ENCODE measurements at places on chromosomes 13 and 19.
A peak's percentile ranks its signal among the peaks of the same experiment; 100 is the strongest.

DNA sequence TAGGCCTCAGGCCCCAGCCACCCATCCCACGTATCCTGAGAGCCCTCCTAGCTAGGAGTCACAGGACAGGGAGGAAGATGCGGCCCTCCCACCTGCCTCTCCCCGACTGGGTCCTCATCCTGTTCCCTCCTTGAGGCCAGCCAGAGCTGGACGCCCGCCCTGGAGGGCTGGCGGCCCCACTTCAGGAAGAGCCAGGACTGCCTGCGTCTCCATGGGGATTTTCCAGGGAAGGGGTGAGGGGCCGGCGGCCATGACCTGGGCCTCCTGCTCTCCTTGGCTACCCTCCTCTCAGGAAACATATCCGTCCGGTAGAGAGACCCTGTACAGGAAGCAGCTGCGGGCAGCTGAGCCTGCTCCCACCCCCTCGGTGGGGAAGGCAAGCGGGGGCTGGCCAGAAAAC, 11.3 kb upstream of the PRKD2 start:
- no peak for DNase-seq

DNA sequence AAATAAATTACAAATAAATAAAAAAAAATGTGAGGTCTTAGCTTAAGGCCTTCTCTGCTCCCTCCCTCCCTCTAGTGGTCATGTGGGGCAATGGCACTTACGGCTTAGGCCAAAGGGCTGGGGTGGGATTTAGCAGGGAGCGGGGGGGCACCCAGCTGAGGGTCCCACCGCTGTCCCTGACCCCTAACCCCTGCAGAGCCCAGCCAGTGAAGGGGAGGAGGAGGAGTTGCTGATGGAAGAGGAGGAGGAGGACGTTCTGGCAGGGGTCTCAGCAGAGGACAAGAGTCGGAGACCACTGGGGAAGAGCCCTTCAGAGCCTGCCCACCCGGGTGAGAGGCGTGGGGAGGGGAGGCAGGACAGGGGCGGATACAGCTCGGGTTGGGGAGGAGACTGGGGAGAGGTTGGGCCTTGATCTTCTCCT, 9.3 kb downstream of the MPND start:
- DNase-seq = peak; percentile 52

- DNase-seq = no peak
Measured at GRCh38 chr13:48667136-48667535, 13.4 kb downstream of the CYSLTR2 start.

DNA sequence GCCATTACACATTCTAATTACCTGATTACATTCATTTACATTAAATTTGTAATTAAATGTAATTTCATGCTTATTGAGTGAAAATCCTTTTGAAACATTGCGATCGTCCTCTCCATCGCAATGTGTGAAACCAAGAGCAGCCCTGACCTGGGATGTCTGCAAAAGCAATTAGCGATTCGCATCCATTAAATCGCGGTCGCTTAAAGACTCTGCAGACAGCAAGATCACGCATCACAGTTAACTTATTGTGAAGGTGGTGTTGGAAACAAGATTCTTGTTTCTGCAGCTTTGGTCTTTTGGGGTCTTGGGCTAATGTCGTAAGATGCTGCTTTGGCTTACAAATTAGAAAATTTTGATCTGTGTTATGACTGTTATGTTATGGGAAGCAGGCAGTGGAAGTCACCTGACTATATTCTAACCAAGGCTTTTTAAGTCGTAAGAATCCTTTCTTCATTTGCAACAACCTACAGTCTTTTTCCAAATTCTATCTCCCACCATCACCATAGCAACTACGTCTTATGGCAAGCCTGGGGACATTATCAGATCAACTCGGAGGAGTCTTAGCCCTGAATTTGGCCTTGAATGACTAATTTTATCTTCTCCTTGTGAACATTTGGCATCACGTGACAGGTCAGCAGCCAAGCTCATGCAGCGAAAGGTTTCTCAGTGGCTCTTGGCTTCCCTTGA, 142.8 kb upstream of the SOX1 start:
- DNase-seq = no peak

GRCh38 chr19:17787274-17787913, 7.5 kb upstream of the B3GNT3 start:
- DNase-seq = no peak

GRCh38 chr19:12778905-12779161, 3.5 kb upstream of the HOOK2 start:
- DNase-seq = no peak

DNA sequence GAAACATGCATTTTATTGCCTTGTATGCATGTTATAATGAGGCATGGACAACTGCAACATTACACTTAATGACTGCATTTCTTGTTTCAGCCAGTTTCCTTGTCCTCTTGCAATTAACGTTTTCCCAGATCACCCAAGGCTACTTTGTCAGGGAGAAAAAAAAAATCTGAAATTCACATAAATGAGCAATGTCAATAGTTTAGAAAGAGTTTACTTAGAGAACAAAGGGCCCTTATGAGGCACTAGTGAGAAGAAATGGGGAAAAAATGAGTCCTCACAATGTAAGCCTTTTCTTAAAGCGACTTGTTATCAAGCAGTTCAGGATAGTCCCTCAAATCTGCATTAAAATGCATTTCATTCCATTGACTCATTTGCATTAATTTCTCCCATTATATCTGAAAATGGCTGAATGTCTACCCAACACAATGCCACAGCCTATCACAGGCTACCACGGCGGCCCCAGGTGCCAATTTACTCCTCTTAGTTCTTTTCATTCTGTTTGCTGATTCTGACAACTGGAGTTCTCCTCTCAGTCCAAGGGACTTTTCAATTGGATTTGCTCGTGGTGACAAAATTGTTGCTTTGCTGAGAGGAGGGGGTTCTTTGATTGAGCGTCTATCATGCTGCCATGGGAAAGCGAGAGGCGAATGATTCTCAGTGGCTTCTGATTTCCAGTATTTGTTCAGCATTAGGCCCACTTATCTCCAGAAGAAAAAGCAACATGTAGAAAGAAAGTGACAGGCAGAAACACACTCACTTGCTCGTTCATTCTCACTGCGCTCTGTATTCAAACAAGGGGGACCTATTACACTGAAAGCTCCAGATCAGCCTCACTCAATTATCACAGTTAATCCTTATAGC, 107.1 kb downstream of the DACH1 start:
- DNase-seq = no peak

- no peak for DNase-seq
Measured at GRCh38 chr13:96952595-96952994, 41.7 kb downstream of the OXGR1 start.

DNA sequence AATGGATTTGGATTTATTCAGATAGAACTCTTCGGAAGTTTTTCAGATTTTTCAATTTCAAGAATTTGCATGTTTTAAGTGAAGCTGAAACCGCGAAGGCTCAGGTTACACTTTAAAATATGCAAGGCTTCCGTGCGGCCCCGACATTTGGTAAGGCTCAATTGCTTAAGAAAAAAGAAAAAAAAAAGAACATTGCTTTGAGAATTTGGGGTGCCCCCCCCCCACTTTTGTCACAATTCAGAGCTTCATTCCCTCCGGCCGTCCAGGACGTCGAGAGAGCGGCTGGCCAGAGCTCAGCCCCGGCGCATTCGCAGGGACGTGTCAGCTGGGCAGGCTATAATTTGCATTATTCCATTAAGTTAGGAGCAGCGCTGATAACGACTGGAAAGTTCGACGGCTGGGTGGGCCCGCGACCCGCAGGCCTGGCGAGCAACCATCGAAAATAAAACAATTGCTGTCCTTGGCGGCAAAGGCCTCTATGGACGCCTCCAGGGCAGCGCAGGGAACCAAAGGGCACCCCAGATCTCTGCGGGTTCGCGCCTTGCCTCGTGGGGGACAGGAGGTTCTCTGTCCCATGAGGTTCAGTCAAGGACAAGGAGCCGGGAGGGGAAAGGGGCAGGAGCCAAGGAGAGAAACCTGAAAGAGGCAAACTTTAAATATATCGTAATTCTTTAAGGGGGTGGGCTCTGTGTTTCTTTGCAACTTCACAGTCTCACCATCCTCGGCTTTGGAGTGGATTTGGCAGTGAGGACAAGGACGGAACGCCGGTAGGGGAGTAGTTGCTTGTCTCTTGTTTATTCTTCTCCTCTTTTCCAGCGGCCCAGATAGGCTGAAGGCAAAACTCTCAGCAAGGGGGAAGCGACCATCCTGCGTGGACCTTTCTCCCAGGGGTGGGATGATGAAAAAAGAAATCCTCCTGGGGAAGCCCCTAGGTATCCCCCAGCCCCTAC, 7.0 kb downstream of the SOX21 start:
- DNase-seq = no peak

- DNase-seq = no peak
Measured at GRCh38 chr13:72662548-72662947, 64.9 kb downstream of the MZT1 start.

DNA sequence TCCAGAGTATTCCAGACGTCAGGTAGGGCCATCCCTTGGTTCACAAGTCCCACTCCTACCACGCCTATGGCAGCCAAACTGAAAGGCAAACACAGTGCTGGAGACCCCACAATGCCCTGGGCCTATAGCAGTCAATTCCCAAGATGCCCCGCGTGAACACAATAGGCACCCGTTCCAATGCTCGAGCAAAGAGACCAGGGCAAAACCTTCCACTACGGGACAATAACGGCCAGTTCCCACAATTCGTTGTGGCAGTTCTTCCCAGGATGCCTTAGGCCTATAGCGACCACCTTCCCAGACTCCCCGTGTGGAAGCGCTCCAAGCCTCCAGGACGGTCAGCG, 538 bp downstream of the ZNF428 start:
- DNase-seq = no peak

DNA sequence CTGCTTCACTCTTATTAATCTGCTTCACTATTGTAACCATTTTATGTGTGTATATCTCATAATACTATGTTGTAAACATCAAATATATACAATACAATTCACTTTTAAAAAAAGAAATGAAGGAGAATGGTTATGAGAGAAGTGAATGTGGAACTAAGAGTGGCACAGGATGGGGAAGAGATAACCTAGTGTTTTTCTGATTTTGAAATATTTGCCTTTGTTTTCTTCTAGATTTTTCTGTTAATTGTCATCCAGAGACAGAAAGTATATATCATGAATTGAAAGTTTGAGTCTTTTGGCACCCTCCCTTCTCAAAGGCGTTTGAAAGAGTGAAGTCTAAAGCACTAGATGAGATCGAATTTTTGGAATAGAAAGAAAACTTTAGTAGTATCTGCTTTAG, 2.8 kb downstream of the DNAJC3 start:
- peak; percentile 19 for DNase-seq

DNA sequence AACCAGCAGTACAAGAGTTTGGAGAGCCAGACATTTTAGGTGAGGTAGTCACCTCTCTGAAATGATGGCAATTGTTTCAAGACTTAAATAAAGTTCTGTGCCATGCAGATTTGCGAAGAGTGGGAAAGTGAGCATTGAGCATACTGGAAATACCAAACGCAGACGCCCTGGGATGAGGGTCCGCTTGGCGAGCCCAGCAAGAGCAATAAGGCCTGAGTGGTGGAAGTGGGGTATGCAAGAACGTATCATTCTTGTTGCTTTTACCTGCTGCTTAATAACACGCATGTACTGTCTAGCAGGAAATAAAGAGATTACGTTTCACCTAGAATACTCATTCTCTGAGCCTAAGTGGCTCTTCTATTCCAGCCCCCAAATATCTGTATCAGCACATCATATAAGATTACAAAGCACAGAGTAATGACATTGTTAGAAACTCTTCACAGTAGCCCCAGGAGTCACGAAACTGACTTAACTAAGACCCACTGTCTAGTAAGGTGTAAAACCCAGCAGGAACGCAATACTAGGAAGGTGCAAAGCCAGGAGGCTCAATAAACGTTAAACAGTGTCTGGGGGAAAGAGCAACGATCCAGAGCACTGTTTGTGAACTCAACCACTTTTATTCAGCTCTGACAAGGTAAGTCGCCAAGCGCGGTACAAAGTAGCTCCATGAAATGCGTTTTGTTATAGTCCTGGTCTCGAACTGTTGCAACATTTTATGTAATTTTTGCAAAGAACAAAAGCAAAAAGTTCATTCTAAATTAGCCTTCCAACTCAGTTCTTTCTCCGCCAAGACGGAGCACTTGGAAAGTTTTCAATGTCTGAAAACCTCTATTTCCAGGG, 1.2 kb downstream of the RCBTB2 start:
- DNase-seq = no peak

DNA sequence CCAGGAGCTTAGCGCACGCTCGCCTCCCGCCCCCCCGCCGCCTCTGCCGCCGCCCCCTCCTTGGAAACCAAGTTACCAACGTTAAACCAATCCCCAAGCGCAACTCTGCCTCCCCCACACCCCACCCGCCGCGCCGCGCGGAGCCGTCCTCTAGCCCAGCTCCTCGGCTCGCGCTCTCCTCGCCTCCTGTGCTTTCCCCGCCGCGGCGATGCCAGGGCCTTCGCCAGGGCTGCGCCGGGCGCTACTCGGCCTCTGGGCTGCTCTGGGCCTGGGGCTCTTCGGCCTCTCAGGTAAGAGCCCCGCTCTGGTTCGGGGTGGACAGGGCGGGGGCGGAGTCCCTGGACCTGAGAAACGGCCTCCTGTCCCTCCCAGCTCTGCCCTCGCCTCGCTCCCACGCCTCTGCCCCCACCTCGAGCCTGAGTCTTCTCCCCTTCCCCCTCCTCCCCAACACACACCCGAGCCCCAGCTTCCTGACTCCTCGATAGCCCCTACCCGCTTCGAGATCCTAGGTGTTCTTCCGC, at the start of gene ICAM5:
ICAM5 (plus strand) TSS at position 117 of the 521 bp plus-strand sequence; CDS start at position 209, 92 bp downstream.
- DNase-seq = peak; percentile 53

DNA sequence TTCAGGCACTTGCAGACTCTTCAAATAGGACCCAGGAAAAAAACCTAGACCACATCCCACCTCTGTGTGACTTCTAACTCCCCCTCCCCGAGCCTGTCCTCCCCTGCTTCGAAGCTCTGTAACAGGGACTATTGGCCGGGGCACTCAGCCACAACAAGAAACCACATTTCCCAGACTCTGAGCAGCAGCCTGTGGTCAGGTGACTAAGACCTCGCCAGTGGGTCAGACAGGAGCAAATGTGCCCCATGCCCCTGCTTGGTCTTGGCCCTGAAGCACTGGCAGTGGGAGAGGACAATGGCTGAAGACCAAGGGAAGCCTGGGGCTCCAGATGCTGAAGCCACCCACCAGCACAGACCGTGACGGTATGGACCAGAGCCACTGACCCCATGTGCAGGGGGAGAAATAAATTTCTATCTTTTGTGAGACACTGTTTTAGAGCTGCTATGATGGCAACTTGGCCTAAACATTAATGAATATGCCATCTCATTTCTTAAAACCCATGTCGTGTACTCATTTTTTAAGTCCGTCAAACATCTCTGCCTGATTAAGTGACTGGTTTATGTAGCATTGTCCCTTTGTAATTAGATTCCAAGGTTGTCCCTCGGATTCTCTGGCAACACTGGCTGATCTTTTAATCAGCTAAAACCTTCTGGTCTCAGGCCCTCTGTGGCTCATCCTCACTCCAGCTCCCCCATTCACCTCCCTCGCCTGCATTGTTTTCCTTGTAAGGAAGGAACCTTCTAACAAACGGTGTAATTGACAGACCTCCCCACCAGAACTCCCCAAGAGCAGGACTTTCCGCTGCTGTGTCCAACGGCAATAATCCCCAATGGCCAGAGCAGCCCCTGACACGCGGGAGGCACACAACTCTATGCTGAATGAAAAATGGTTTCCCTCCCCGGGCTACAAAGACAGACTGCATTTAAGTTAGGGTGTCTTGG, 98.4 kb downstream of the STK24 start:
- no peak for DNase-seq

GRCh38 chr13:96391606-96392005, 301.7 kb downstream of the HS6ST3 start:
- no peak for DNase-seq
